ENCODE measurements at places on chromosomes 4 and X.

- DNase-seq, result no peak
Observed at GRCh38 chr4:70838204-70838603, 1.5 kb downstream of the GRSF1 start.

DNA sequence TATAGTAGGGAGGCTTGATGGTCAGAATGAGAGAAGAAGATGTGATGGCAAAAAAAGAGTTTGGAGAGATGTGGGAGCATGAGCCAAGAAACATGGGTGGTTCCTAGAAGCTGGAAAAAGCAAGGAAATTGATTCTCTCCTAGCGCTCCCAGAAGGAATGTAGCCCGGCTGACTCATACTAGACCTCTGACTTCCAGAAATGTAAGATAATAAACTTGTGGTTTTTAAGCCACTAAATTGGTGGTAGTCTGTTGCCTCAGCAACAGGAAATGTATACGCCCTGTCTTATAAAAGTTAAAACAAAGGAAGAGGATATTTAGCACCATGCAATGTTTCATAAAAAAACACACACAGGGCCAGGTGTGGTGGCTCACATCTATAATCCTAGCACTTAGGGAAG, 182.7 kb upstream of the PCDH7 start:
- DNase-seq, result no peak

GRCh38 chr4:143406523-143406922, 69.8 kb downstream of the GAB1 start:
- peak; percentile 41 for DNase-seq

DNA sequence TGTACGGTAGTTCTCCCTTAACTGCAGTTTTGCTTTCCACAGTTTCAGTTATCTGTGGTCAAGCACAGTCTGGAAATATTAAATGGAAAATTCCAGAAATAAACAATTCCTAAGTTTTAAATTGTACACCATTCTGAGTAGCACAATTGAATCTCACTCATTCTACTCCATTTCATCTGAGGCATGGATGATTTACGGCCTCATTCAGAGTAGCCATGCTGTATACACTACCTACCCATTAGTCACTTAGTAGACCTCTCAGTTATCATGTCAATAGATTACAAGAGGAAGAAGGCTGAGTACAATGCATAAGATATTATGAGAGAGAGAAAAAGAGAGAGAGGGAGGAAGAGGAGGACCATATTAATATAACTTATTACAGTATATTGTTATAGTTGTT, 77.5 kb downstream of the ENOX2 start:
- DNase-seq, result no peak

DNA sequence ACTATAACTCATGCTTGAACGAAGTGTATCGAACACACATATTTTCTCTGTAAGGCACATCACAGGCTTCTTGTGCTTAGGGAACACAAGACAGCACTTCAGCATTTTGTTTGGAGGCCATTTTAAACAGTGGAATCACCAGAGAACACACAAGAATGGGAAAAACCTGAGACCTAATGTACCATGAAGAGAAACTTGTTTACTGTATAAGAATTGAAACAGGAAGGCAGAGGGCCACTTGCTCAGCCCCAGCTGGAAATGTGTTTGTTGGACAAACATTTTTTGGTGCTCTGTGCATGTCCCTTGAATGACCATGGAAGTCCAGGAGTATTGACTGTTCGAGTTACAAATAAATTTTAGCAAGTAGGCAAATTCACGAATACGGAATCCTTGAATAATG, 47.5 kb downstream of the RAPGEF2 start:
- no peak for DNase-seq

- DNase-seq, result peak; percentile 58
Observed at GRCh38 chr4:40205259-40206198, 8.7 kb downstream of the RHOH start.

GRCh38 chr4:15749001-15749400, 29.1 kb upstream of the CD38 start:
- no peak for DNase-seq

DNA sequence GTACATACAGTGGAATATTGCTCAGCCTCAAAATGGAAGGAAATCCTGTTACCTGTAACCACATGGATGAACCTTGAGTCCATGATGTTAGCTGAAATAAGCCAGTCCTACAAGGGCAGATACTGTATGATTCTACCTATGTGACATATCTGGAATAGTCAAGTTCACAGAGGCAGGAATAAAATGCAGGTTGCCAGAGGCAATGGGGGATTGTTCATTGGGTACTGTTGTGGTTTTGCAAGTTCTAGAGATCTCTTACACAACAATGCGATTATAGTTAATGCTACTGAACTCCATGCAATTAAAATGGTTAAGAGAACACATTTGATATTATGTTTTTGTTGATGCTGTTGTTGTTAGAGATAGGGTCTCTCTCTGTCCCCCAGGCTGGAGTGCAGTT, 74.6 kb downstream of the SHROOM2 start:
- no peak for DNase-seq

- DNase-seq, result no peak
Observed at GRCh38 chr4:83114576-83114975, at the start of gene PLAC8. TSS of gene PLAC8 (minus strand) at chr4:83114729. CDS start at chr4:83107921, 6,808 bp downstream.

DNA sequence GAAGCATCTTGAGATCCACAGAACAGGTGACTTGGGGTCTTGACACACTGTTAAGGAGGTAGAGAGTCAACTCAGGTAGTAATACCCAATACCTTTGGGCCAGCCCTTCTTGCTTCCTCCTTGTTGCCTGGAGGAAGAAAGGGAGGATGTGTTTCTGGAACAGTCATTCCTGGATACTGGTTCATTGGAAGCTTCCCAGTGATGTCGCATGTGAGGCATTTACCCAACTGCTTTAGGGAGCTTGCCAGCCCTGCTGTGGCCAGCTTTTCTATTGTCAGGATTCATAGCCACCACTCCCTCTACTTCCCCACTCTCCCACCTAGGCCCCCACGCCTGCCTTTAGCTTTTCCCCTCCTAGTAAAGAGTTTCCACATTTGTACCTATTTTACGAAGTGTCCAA, 310.3 kb upstream of the PRPS2 start:
- DNase-seq, result no peak

DNA sequence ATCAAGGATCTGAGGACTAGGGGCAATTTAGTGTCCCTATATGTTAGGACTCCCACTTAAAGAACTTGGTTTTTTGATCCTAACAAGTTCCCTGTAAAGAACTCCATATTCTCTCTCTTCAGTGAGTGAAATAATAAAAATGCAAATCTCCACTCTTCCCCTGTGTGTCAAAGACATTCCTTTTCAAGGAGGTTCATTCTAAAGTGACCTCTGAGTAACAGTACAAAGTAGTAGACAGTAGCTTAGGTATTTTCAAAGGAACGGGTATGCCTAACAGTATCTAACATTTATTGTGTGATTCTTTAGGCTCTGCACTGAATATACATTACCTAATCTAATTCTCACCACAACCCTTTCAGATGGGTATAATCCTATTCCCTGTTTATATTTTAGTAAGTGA, 58.4 kb upstream of the SCOC start:
- DNase-seq, result no peak

DNA sequence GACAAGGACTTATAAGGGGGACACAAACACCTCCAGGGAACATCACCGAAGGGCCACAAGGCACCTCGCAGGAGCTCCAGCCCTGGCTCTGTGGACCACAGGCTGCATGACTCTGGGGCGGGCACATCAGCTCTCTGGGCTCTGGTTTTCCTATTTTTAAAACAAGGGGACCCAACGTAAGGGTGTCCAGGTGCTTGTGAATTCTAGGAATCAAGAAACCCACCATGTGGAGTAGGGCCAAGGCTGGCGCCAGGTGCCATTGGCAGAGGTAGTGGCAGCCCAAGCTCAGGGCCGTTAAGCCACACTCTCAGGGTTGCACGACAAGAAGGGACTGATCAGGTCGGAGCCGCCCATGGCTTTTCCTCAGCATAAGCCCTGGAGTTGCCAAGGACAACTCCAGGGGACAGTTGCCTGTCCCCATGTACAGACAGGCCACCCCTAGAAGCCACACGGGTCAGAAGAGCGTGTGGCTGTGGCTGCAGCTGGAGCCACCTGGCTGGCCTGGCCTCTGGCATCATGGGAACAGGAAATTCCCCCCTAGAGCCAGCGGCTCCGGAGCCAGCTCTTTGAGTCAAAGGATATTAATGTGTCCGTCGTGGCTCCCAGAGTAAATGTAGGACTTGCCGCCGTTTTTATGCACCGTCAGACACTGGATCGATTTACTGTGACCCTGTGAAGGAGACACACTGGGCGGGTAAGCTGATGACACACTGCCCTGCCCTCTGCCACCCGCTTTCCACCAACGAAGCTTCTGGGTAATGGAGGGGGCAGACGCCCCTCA, 32.5 kb downstream of the WDR1 start:
- no peak for DNase-seq

DNA sequence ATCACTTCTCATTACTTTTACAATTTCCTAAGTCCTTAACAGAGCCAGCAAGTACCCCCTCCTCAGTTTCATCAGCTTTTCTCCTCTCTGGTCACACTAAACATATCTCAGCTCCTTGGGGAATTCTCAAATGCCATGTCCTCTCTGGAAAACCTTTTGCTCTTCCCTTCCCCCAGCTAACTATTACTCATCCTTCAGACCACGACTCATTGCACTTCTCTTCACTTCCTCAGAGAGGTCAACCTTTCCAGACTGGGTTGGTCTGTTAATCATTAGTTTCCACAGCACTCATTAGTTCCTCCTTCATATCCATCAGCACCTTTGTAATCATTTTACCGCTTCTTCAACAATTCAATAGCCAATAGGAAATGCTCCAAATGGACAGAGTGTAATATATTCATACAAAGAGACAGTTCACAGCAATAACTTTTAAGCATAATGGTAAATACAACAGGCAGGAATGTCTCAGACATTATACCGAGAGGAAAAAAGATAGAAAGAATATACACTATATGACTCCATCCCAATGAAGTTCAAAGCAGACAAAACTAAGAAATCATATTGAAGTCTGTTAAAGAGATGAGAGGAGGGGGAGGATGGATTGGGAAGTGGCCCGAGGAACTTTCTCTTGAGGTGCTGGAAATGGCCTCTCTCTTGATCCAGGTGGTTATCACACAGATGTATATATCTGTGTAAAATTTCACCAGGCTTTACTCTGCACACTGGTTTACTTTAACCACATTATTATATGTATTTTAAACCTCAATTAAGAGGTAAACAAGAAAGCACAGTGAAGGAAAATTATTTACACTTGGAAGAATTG, 39.6 kb downstream of the DDX60L start:
- peak; percentile 19 for DNase-seq

DNA sequence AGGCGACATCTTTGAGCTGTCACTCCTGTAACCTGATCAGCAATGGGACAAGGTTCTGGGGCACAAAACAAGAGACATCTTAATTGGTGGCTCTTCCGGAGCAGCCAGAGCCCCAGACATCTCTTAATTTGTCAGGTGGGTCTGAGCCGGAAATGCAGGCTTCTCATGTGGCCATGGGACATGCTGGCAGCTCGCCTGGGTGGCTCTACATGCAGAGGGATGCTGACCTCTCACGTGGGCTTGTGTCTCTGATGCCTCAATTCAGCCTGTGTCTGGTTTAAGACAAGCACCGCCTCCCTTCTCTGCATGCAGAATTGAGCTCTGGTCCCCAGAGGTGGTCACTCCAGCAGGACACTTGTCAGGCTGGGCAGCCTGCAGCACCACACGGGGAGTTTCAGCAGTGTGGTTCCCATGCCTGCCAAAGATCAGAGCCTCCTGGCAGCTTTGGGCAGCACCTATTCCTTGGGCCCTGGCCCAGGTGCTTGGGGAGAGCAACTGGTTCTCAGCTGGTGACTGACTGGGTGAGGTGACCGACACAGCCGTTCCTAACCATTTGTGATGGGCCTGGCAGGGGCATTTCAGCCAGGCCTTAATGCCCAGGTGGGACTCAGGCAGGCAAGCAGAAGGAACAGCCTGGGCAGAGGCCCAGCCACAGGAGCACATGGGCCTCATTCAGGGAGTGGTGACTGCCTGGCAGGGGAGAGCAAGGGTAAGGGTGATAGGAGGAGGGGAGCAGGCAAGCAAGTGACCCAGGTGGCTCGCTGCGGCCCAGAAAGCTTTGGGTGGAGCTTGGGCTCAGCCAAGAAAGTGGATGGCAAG, 53.4 kb downstream of the HMX1 start:
- DNase-seq, result no peak

DNA sequence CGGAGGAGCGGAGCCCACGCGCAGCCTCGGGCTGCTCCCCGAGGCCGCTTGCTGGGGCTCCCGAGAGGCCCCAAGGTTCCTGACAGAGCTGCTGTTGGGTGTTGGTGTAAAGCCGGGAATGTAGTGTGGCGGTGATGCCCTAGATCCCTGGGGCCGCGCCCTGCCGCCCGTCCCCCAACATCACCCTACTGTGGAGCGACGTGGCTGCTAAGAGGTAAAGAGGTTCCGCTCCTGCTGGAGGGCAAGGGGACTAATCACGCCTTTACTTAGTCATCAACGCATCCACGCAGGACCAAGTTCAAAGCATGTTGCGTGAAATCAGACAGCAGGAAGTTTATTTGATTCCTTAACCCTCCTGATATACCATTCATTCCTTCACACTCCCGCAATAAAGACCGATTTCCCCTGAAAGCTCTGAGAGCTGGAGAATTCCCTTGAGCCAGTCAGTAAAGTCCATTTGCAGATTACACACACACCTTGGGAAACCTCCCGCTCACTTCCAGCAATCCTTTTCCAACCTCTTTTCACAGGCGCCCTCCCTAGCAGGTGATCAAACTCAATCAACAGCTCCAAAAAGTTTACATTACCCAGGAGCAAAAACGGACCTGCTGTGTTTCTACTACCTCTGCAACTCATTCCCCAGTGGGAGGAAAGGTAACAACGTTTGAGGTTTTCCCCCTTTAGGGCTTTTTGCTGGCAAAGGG, 579 bp upstream of the GABRA2 start:
- DNase-seq, result no peak

GRCh38 chrX:41711021-41711667, 12.8 kb upstream of the GPR82 start:
- DNase-seq, result no peak

GRCh38 chr4:128707864-128708263, 101.6 kb upstream of the JADE1 start:
- DNase-seq, result no peak

GRCh38 chr4:55547918-55548317, 1.2 kb upstream of the CLOCK start:
- no peak for DNase-seq

- DNase-seq, result no peak
Observed at GRCh38 chr4:18039113-18039512, 17.6 kb upstream of the LCORL start.

DNA sequence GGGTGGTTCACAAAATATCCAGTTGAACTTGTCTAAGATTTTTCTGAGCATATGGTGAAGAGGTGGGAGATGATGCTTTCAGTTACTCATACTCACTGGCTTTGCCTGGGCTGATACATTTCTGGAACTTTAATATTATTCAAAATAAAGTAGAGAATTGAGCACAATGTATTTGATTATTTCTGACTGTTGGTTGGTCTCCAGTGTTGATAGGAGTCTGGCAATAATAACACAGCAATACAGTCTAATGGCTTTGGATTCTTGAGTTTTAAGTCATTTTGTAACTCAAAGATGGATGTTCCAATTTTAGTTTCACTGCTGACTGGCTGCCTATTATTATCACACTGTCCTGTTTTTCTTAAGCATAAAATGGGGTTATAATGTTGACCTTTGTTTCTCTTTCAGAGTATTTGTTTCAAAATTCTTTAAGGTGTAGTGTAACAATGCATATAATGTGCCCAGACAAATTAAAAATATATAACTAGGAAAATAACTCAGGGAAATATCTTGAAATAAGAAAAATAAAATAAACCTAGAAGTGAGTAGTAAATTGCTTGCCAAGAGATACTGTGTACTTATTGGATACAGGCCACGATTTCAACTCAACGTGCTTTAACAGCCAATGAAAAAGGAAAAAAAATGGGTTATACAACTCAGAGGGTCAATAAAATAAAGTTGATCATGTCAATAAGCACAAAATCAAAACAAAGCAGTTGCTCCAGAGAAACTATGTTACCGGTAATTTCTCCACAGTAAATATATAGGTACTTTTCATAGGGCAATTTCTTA, 99.0 kb downstream of the ARSJ start:
- DNase-seq, result no peak

Data from stimulated activated naive B cell treated with anti-CD40 and anti-IgM and Interleukin-4, amounts not matched to agents 10 μg/mL and 1 μg/mL and 100 μg/mL, for 72 hours (primary cell).